NCI-H187 treated with DMSO at 0.1 percent for 48 hours (cell line): ENCODE measurements at places on chromosomes 2 and 18.

GRCh38 chr2:241904791-241905710 is 35.5 kb downstream of the RTP5 start:
- no peak for DNase-seq

- DNase-seq: no peak
Measured at GRCh38 chr2:171529914-171530313, 7.6 kb downstream of the CYBRD1 start.

DNA sequence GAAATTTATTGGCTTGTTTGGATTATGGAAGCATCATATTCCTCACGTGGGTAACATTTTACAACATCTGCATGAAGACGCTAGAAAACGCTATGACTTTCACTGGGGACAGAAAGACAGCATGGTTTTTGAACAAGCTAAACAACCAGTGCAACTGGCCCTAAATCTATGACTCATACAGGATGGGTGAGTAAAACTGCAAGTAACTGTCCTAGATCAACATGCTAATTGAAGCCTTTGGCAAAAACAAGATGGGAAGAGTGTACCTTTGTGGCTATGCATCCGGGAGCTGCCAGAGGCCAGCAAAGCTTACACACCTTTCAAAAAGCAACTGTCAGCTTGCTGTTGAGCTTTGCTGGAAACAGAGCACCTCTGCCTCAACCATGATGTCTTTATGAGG is 1096.0 kb upstream of the DDX18 start:
- no peak for DNase-seq

GRCh38 chr2:219056896-219057708 is 3.6 kb downstream of the IHH start:
- no peak for DNase-seq

DNA sequence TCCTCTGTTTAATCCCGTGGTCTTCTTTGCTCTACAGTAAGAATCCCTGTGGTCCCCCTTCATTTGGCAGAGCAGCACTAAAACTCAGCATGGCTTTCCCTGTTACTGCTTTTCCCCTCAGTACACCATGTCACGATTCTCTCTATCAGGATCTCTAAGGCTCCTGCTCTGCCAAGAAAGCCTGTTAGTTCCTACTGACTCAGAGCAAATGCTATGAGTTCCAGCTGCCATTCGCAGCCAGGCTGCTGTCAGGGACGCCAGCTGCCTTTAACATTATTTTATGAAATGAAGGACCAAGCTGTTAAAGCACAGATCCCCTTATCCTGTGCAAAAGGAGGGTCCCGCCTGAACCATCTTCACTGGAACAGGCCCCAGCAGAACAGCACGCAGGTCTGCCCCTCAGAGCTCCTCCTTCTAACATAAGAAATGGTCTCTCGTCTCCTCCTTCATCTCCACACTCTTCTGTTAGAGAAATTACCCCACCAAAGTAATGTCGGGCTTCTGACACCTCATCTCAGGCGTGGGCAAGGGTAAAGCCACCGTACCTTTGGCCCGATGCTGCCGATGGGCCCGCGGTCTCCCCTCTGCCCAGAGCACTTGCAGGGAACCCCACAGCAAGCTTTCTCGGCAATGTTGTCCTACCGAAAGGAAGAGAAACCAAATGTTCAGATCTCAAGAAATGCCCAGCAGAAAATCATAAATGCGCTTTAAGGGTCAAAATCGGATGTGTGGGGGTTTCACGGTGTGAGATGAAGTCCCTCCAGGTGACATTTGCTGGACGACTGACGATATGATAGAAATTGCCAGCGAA is 52.6 kb downstream of the COL6A3 start:
- DNase-seq: no peak

- DNase-seq: no peak
Measured at GRCh38 chr18:34550902-34551301, 159.2 kb upstream of the DTNA start.

GRCh38 chr2:128503399-128504245 is 185.0 kb upstream of the HS6ST1 start:
- DNase-seq: no peak

- no peak for DNase-seq
Measured at GRCh38 chr2:79219383-79219988, 59.9 kb upstream of the REG3A start.

- no peak for DNase-seq
Measured at GRCh38 chr18:24006712-24007313, 7.7 kb upstream of the TTC39C start.

DNA sequence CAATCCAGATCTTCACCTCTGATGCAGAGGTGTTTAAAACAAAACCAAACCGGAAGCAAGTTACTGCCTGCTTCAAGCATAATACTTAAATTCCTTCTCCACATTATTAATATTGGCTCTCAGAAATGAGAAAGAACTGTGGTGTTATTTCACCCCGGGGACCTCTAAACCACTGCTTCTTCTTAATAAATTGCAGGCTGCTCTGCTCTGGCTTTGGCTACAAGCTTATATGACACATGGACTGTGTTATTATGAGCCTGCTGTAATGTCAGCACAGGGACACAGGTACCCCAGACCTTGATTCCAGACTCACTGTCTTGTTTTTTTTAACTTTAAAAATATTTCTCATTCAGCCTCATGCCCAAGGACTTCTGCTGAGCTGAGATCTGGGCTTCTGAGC is 45.1 kb downstream of the ST6GAL2 start:
- DNase-seq: no peak

- no peak for DNase-seq
Measured at GRCh38 chr2:136000502-136000901, 15.1 kb upstream of the DARS1 start.

DNA sequence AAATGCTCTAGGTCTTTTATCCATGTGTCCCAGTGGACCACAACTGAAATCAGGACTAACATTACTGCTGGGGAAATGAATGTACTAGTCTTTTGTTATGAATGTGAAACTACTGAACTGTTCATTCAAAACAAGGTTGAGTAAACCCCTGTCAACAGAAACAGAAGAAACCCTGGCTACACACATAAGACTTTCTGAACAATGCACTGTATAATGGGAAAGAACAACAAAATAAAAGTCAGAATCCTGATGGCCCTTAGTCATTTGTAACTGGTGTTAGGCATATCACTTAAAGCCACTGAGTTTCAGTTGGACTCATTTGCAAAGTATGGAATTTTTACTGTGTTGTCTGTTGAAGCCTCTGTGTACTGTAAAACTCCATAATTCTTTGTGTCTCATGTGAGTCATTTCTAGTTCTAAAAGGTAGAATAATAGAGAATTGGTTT is 77.0 kb upstream of the UBXN4 start:
- no peak for DNase-seq

DNA sequence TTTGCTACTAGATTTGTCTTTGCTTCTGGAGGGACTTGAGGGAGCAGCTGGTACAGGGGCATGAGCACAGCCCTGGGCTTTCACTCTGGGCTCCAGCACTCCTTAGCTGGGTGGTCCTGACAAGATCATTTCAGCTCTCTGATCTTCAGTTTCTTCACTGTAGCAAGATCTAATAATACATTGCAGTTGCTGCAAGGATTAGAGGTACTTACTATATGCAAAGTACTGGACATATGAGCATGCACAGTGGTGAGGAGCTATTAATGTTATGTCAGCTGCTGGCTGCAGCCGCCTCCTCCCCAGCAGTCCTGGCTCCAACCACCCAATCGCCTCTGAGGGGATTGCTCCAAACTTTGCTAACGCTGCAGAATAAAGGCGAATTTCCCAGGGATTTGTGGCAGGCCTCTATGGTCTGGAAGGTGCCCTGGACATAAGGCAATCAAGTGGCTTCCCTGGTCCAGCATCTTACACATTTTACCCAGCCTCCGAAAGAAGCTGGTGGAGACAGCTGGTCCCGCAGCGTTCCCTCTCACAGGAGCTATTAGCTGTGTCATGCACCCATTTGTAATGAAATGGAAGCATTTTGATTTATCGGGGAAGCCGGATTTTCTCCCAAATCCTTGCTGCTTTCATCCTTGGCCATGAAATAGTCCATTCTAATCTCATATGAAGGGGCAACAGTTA is 96.7 kb downstream of the RHOB start:
- DNase-seq: no peak

- no peak for DNase-seq
Measured at GRCh38 chr2:71340176-71340575, 8.6 kb downstream of the ZNF638 start.

DNA sequence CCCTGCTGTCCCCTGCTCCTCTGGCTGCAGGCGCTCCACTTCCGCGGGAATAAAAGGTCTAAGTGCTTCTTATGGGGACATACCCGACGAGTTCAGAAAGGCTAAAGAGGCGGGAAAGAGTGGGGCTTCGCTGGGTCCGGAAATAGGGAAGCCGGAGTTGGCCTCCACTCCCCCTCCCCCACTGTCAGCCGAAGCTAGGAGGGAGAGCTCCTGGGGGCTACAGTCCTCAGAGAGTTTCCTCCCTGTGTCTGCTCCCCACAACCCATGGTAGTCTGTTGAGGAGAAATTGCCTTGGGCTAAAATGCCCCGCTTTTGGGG is 7.2 kb downstream of the GAD1 start:
- no peak for DNase-seq

- no peak for DNase-seq
Measured at GRCh38 chr18:3486512-3486911, 36.5 kb downstream of the TGIF1 start.

GRCh38 chr18:58449464-58449863 is 179.4 kb downstream of the ALPK2 start:
- DNase-seq: no peak

DNA sequence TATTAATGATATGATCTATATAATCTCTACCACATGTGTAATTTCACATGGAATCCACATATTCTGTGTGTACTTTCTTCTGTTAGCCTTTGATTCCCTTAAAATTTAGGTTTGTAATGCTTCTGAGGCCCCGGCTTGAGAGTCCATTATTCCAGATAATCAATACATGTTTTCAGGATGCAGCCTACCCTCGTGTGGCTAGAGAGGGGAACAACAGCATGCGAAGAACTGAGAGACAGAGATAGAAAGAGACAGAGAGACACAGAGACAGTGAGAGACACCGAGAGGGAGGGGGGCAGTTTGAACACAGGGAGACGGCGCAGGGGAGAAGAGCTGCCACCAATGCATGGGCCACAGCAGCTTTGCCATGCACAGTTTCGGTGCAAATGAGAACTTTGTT is 185.4 kb downstream of the SNTG2 start:
- DNase-seq: peak; percentile 35

GRCh38 chr18:35478520-35479435 is 19.0 kb downstream of the INO80C start:
- no peak for DNase-seq

- no peak for DNase-seq
Measured at GRCh38 chr18:10081492-10081891, 167.7 kb downstream of the VAPA start.

GRCh38 chr2:151968770-151969470 is 129.9 kb downstream of the CACNB4 start:
- no peak for DNase-seq

- no peak for DNase-seq
Measured at GRCh38 chr2:229775614-229776313, 61.4 kb upstream of the DNER start.

DNA sequence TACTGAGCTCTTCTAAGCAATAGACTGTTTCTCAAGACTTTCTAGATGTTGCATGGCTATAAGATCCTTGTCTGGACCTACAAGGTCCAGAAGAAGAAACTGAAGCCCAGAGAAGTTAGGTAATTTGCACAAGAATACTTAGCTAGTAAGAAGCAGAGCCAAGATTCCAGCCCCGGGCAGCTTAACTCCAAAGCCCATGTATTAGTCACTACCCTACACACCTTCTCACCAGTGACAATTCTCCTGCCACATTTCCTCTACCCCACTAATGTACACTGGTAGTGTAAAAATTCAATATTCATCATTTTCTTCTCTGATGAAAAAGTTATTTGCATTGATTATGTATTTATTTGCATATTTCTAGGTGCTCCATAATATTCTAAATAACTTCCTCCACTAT is 95.5 kb upstream of the CREB1 start:
- DNase-seq: no peak

DNA sequence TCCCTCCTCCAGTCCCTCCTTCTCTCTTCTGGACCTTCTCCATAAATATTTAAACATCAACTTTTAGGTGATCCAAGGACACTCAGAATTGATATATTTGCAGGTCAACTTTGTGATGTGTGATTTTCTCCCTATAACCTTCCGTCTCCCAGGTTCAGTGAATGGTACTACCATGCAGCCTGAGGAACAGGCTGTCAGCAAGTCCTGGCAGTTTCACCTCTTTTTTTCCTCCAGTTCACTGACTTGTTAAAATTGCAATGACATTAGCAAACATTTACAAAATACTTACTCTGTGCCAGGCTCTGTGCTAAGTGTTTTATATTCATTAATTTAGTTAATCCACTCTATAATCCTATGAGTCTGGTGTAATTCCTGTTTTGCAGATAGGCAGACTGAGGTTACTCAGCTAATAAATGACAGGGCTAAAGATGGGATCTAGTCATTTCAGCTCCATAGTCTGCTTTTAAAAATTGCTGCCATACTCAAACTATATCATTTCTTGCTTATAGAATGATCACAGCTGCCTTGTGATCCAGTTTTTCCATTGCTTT is 7.9 kb downstream of the SLC3A1 start:
- DNase-seq: no peak

- no peak for DNase-seq
Measured at GRCh38 chr18:3875376-3875775, 425.4 kb downstream of the TGIF1 start.

DNA sequence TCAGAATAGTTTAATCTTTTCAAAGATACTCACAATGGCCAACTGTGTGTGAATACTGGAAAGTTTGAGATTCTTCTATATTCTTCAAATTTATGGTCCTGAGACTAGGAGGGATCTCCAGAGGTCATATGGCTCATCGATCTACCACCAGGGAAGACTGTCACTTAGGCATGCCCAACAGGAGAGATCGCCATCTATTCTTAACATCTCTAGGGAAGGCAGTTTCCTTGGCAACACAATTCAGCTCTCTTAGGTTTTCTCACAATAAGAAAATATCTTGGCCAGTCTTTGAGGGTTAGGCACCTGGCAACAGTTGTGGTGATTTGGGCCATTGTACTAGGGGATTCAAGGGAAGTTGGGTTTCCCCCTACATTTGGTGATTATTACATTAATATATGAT is 107.2 kb downstream of the GALNT3 start:
- no peak for DNase-seq

GRCh38 chr2:178043266-178043665 is 29.3 kb downstream of the PDE11A start:
- no peak for DNase-seq

GRCh38 chr2:207182911-207183310 is 17.2 kb upstream of the KLF7 start:
- no peak for DNase-seq

DNA sequence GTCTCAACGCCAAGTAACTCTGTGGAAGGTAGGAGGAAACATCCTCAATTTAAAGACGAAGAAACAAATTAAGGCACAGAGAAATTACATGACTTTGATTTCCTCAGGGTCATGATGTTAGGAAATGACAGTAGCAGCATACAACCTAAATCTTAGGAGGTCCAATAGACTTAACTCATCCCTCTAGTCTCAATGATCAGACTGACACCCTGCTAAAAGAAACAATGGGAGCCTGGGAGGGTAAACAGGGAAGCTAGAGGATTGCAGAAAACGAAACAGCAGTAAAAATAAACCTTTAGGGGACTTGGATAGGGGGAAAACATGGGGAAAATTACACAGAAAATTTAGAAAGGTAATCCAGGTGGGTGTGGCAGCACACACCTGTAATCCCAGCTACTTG is 56.0 kb downstream of the ROCK2 start:
- no peak for DNase-seq
